ENCODE measurements at places on chromosomes 5 and 9.

- no peak for DNase-seq
Measured at GRCh38 chr5:176894298-176894697, 4.8 kb downstream of the HK3 start.

DNA sequence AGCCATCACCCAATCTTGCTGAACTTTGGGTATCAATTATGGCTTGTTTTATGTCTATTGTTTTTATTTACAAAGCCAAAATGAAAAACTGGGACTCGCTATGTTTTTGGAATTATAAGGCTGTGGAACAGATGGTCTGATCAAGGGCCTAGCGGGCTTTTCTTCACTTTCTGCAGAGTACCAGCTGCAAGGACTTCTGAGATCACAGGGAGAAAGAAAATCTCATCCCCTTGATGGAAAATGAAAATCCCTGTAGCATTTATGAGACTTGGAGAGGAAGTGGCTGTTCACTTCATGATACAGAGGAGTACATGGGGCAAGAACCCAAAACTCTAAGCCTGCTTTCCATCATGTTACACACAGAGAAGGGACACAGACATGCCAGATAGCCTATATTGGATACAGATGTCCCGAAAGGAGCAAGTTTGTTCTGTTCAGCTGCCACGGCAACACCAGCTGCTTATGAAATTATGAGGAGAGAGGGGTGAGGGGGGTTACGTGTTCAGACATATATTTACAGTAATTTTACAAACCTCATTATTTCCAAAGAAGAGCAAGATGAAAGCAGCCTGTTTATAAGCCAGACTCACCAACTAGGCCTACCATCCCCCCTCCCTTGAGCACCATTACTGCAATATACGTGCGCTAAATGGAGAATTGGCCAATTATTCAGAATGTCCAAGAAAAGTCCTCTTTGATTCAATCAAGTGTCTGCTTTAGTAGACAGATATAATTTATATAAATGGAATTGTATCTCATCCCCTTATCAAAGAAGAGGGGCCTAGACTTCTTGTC is 220.0 kb downstream of the MARCHF11 start:
- DNase-seq, result no peak

- peak; percentile 65 for DNase-seq
Measured at GRCh38 chr5:14440582-14441431, 140.8 kb upstream of the OTULINL start.

GRCh38 chr5:37938861-37939260 is 99.0 kb upstream of the GDNF start:
- no peak for DNase-seq

DNA sequence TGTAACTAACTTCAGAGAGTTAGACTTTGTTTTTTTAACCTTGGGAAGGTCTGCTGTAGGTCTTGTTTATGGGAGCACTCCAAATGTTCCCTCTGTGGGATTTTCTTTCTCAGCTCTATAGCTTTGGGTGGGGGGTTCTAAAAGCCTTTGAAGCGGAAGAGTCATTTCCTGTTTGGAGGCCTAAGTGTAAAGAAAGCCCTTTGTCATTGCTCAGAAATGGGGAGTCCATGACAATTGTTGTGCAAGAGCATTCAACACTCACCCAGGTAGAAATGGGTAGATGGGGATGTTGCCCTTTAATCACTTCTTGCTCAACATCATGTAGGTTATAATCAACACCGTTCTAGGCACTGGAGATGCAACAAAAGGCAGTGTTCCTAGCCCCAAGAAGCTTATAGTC is 30.3 kb upstream of the MAST4 start:
- DNase-seq, result no peak

DNA sequence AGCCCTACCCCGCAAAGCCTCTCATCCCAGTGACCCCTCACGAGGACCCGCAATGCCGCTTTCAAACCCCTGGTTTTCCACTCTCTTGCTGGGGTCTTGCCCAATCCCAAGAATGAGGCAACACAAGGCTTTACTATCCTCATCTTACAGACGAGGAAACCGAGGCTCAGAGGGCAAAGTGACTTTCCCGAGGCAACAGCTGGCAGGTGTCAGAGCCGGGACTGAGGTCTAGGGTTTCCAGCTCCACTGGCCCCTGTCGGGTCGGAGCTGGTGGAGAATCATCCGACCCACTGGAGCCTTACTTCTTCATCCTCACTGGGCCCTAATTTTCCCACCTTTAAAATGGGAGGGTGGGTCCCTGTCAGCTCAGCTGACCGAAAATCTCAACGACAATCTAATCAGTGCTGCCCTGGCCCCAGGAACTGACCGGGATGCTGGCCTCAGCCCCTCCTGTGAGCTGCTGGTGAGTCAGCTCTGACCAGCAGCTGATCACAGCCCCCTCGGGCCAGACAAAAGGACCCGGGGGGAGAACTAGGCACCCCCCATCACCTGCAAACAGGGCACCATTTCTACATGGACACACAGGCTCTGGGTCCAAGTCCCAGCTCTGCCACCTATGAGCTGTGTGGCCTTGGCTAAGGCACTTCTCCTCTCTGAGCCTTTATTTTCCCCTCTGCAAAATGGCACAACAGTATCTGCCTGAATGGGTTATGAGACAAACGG is 72.7 kb upstream of the STXBP1 start:
- DNase-seq, result no peak

GRCh38 chr5:142659405-142659804 is 26.5 kb downstream of the FGF1 start:
- no peak for DNase-seq

DNA sequence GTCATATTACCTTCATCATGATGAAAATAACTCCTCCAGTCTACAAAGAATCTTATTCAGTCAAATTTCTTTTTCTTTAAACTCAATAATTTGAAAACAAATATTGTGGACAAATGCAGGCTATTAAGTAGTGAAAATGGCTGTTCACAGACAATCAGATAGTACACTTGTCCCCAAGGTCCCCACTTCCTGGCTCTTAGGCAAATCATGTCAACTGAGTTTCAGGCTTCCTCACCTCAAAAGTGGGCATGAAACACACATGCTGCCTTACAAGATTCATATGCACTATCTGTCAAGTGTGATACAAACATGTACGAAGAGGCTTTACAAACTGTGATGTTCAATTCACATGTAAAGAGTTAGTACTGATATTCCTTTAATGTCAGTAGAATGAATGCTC is 385.2 kb upstream of the SEMA6A start:
- DNase-seq, result no peak

- no peak for DNase-seq
Measured at GRCh38 chr9:131776473-131776872, 36.6 kb upstream of the RAPGEF1 start.

DNA sequence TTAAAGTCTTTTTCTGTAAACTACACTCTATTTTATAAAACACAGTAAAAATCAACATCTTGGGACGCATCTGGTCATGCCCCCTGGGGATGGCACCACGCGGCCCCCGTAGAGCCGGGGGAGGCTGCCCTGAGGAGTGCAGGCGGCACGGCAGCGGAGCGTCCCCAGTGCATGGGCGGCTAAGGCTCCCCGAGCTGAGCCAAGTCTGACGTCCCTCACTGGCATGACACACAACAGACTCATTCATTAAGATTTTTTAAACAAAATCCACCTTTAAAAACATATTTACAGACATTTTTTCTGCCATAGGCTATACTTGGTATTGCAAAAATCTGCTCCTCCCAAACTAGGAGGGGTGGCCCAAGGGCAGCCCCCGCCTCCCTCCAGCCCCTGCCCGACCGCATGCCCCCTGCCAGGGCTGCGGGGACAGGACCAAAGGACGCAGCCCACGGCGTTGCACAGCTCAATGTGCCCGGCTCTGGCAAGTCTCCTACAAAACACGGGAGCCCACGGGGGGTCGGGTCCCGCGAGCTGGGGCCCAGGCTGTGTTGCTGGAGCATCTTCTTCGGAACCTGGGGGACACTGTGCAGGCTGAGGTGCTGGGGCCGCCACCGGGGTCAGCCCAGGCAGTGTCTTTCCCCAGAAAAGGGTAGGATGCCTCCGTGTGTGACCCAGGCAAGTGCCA is 11.8 kb upstream of the SEC16A start:
- no peak for DNase-seq

- no peak for DNase-seq
Measured at GRCh38 chr9:130051855-130052254, 1.9 kb upstream of the GPR107 start.

DNA sequence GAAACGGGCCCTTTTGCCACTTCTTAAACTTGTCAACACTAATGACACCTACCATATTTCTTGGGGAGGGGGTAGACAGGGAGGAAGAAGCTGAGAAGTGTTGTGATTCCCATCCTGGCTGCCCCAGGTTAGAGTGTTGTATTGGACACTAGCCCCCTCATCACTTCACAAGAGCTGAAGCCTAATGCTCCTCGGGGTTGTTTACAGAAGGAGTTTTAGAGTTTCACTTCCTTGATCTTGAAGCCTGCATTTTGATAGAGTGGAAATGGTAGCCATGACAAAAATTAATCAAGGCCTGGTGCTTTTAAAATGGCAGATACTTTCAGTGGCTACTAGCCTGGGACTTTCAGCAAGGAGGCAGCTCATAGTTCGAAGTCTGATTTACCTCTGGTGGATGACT is 11.0 kb upstream of the FAM120AOS start:
- no peak for DNase-seq

DNA sequence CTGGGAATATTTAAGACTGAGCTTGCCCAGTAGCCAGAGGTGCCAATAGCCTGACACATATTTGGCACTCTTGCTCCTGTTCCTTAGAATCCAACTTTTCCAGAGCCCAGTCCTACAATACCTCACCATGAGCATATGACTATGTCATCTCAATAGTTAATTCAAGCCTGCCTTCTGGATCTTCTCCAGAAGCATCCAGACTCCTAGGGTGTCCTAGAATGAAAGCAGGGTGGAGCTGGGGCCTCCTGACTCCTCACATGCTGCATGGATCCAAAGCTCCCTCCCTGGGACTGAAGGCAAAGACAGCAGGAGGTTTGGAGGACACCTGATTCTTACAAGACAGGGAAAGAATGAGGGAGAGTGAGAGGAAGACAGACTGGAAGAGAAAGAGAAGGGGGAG is 37.9 kb downstream of the SH3TC2 start:
- DNase-seq, result no peak

- DNase-seq, result no peak
Measured at GRCh38 chr5:78568676-78569075, 79.9 kb downstream of the LHFPL2 start.

DNA sequence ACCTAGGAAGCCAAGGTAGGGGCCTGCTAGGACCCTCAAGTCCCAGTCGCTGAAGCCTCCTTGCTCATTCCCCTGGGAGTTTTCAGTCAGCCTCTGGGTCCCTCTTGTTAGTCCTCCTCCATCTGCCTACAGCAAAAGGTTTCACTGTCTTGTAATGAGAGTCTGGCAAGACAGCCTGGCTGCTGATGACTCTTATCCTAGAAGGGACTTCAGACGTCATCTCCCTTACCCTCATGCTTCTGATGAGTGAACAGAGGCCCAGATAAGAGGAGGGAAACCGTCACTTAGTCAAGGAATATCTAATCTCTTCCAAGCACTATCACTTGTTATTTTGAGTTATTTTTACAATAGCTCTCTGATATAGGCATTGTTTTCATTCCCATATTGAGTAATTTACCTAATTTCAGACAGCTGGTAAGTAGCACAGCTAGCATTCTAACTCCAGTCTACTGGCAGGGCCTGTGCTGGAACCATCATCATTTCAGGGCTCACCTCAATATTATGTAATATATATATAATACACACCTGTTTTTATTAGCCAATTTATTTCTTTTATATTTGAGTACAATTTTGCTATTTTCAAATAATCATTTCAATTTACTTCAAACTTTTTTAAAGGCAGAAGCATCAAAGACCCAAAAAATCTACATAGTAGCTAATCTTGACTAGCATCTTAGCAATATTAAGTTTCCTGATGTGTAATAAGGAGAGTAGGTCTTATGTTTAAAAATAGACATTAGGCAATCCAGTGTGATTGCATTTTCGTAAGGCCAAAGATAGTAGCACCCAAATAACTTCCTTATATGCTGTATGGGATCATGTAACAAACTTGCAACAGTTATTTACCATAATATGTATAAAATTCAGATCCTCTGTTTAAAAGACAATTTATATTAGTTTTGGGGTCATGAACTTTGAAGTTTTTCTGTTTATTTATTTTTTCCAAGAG is 7.9 kb downstream of the CMYA5 start:
- no peak for DNase-seq

DNA sequence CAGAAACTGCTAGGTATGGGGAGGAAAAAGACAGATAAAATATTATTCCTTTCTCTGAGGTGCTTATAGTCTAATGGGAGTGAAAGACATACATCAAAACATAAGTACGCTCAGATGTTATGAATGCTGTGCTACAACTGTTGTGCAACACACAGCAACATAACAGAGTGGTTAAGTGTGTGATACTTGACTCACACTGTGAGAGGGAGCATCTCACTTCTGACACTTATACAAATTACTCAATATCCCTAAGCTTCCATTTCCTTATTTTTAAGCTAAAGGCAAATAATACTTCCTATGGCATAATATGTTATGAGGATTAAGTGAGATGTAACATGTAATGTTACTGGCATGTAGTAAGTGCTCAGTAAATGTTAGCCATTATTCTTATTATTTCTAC is 110.6 kb upstream of the FER start:
- DNase-seq, result no peak

DNA sequence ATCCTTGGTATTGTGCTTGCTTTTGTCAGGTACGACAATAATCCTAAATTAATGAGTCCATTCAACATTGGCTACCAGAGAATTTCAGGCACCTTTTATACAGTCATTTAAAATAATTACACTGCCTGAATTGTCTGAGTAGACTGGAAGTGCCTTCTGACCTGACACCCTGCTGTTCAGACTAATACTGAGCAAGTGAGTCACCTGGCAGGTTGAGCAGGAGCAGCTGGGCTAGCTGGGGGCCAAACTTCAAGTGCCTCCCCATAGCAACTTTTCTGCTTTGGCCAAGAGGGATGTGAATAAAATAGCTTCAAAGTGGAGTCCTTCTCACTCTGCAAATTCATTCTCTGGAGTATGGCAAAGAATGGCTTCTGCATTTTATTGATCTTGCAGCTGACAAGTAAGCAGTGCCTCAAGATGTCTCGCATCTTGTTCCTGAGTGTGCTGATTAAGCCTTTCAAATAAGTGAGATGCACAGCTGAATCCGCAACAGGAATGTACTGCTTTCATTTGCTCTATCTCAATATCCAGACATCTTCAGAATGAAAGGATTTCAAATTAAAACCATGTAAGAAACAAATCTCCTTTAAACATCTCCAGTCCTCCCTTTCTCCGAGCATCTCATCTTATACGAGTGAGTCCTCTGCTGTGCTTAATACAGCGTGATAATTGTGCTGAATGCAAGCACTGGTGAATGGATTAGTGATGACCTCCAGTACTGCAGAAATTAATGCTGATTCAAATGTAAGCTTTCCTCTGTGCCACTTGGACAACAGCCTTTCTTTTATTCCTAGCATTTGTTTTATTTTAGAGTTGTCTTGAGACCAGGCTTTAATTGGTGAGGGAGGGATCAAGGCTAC is 271.2 kb downstream of the EDIL3 start:
- DNase-seq, result no peak

- DNase-seq, result no peak
Measured at GRCh38 chr5:116543501-116543900, 31.1 kb downstream of the SEMA6A start.

DNA sequence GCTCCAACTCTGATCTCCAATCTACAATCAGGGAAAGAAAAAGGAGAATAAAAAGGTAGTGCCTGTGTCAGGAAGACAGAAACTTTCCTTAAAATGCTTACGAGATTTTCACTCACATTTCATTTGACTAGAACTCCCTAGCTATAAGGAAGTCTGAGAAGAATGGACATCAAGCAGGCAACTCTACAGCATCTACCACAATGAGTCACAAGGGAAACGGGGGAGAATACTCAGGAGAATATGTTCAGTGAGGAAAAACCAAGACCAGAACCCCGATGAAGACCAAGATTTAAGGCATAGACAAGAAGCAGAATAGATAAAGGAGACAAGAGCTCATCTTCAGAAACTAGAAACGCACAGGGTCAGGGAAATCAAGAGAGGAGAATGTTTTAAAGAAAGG is 9.0 kb upstream of the SETD9 start:
- DNase-seq, result no peak

Measured in NCI-H2107 (cell line).